ENCODE measurements at places on chromosomes 5 and 9.

DNA sequence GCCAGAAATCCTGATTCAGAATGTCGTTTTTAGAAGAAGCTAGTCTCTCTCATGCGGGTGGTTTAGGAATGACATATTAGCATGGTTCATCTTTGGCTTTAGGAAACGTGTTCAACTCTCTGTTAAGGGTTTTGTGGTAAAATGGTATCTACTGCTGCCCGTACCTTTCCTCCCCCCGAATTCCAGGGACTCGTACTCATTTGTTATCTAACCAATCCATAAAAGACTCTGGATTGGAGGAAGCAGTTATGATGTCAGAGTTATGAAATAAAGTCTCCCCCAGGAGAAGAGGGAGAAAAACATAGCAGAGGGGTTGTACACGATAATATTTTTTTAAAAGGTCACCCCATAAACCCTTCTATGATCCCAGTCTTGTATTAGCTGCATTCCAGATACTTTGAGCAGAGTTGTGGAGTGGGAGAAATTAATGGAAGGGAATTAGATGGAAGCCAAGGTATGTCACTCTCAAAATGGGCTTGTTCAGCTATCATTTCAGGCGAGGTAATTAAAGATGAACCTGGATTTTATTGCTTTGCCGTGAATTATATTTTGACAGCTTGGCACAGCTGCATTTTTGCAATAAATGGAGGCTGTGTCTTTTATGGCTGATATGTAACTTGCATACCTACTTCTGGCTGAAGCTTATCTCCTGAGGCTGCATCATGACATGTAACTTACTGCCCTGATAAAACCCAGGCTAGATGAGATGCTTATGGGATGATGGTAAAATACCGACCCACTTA is 31.3 kb downstream of the RAI14 start:
- no peak for DNase-seq

DNA sequence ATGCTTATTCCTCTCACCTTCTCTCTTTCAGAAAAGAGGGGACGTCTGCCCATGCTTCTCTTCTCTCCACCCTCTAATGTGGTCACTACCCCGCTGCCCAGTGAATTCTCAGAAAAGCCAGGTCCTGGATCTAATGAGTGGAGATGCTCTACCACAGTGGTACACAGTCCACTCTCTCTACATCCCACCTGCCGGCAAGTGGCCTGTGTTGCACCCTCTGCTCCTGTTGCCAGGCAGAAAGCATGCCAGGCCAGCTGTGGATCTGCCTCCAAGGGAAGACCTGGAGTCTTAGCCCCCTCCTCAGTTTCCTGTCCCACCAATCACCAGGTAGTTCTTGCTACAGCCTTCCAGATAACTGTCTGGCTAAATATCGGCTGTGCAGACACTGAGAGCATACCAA is 71.2 kb upstream of the SPDL1 start:
- no peak for DNase-seq

- no peak for DNase-seq
Measured at GRCh38 chr9:80156262-80156661, 584.5 kb downstream of the TLE4 start.

GRCh38 chr5:160488394-160489325 is 67.0 kb downstream of the PTTG1 start:
- no peak for DNase-seq

DNA sequence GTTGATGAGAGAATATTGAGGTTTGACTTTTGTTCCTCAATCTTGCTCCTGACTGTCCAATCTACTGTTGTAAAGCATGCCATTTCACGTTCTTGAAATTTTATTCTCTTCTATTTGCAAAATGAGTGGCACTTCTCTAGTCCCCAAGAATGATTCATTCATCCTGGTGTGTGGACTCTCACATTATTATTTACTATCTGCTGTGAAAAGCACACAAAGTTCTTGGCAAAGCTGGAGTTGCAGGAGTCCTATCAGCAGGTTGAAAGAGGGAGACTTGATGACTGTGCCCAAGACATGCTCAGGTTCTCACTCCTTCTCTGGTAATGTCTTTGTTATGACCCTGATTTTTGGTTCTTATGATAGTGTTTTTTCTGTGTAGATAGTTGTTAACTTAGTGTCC is 382.6 kb downstream of the DMRTA1 start:
- no peak for DNase-seq

- DNase-seq = no peak
Measured at GRCh38 chr9:16970321-16970720, 99.9 kb upstream of the BNC2 start.

GRCh38 chr9:18045326-18045725 is 428.6 kb upstream of the ADAMTSL1 start:
- no peak for DNase-seq

GRCh38 chr5:133117166-133117911 is 65.5 kb downstream of the HSPA4 start:
- DNase-seq = no peak

DNA sequence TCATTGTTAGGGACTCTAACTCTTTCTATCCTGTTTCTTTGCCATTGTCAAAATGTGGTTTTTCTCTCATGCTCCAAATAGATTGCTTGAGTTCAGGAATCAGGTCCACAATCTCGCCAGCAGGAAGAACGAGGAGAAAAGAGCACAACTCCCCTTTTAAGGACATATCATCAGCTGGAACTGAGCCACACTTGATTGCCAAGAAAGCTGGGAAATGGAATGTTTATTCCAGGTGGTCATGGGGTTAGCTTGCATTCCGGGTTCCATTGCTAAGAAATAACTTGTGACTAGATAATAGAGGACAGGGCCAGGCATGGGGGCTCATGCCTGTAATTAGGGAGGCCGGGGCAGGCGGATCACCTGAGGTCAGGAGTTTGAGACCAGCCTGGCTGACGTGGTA is 32.4 kb upstream of the C9orf57 start:
- DNase-seq = no peak

GRCh38 chr5:96175090-96175489 is 213.4 kb upstream of the ELL2 start:
- DNase-seq = no peak

- no peak for DNase-seq
Measured at GRCh38 chr5:13511442-13511841, 433.0 kb downstream of the DNAH5 start.

Data from activated CD4-positive, CD25-positive, alpha-beta regulatory T cell (primary cell).